ENCODE measurements at places on chromosomes 3 and 15.

DNA sequence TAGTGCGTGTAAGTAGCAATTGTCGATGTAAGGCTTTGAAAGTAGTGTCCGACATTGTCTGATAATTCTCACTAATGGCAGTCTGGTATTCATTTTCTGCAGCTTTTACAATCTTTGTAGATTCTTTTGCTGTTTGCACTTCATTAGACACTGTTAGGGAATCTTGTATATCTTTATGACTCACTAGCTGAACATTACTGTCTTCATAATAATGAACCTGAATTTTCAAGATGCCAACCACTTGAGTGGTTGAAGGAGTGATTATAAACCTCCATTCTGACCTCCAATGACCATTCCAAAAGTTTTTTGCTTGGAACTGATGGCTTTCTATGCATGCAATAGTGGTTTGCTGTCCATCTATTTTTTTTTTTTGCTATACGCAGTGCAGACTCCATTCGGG, 76.4 kb upstream of the MFGE8 start:
- DNase-seq = no peak

GRCh38 chr3:122681284-122681973, 790 bp downstream of the PARP14 start:
- DNase-seq = no peak

DNA sequence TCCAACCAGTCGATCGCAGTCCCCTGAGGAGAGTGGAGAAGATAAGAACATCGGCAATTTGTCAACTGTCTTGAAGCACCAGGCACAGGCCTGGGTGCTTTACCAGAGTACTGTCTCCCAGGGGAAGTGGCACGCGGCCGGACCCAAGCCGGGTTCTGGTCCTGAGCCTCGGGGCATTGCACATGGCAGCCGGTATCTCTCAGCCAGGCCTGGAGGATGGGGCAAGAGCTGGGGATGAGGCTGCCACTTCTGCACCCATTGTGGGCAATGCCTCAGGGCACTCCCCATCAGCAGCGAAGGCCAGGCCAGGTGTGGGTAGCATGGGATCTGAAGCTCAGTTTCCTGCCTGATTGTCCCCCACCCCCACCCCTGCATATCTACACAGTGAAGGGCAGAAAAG, 77.5 kb downstream of the ADCY5 start:
- no peak for DNase-seq

DNA sequence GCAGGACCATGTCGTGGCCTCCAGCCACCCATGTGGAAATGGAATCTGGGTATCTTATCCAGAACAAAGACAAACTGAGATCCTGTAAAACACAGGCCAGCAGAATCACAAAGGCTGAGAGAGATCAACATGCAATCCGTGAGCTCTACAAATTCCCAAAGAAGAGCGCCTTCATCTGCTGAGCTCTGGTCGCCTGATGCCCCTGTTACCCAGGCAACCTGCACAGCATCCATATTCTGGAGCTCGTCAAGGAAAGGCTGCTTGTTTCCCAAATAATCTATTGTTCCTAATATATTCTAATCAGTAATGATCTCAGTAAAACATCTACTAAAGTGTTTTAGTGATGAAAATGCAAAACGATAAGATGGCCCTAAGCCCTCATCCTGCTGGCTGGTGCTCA, 133.6 kb downstream of the OCA2 start:
- no peak for DNase-seq

GRCh38 chr3:52019352-52020080, 23.8 kb upstream of the RPL29 start:
- no peak for DNase-seq

GRCh38 chr3:1117843-1118473, 25.1 kb downstream of the CNTN6 start:
- no peak for DNase-seq

- DNase-seq = no peak
Observed at GRCh38 chr15:91609231-91609630, 244.3 kb upstream of the SLCO3A1 start.

- no peak for DNase-seq
Observed at GRCh38 chr15:62063825-62064635, 2.7 kb upstream of the C2CD4A start.

GRCh38 chr3:104269771-104270170, 1096.9 kb upstream of the ALCAM start:
- no peak for DNase-seq

GRCh38 chr3:49378249-49378895, 20.2 kb upstream of the GPX1 start:
- no peak for DNase-seq

- DNase-seq = no peak
Observed at GRCh38 chr15:37586976-37587375, 347.5 kb upstream of the TMCO5A start.

DNA sequence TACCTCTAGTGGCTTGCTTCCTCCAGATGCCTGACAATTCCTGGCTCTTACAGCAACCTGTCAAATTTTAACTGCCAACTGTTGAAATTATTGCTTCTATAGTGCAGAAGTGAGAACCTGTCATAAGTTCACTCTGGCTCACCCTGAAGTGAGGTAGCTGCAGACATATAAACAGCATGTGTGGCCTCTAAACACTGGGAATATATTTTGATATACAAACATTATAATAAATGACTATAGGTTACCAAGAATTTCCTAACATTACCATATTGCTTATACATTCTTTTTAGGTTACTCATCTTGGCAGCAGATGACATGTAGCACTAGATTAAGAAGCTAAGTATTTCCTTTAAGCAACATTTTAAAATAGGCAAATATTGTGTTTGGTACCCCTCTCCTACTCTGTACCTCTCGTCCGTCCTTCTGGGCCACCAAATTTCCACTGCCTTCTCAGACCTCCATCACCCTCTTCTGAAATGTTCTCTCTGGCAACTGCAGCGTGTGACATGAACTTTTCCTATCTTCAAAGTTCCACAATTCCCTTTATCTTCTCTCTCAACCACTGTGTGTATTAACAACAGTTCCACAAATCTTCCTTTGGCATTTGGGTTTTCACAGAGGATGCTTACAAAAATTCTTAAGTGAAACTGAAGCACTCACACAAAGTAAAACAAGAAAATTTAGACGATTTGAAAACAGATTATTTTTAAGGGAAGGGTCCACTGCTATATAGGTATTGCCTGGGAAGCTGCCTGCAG, 15.3 kb upstream of the XXYLT1 start:
- no peak for DNase-seq

GRCh38 chr15:26376243-26376642, 396.6 kb downstream of the GABRB3 start:
- no peak for DNase-seq

GRCh38 chr15:96285729-96286254, 44.7 kb upstream of the NR2F2 start:
- no peak for DNase-seq

GRCh38 chr15:28107111-28107903, 8.2 kb upstream of the OCA2 start:
- DNase-seq = no peak

Data from stimulated activated CD8-positive, alpha-beta memory T cell treated with anti-CD3 and anti-CD28 coated beads, Interleukin-12 subunit alpha, Interleukin-12 subunit beta, amount 100 ng/mL, for 4 hours (primary cell).